ENCODE measurements at places on chromosomes 7 and 10.

GRCh38 chr10:71513936-71514335 is 117.2 kb downstream of the CDH23 start:
- no peak for DNase-seq

DNA sequence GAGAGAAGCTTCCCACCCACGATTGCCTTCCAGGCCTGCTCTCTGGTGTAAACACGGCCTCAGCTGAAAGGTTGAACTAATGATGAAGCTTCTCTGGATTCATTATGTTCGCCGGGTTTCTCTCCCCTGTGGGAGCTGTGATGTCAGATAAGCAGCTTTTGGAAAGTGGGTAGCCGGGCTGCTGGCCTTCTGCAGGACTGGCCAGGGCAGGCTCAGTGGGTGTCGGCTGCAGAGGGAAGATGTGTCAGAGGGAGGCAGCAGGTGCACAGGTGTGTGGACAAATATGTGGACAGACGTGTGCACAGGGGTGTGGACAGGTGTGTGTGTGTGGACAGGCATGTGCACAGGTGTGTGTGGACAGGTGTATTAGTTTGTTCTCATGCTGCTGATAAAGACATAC is 28.5 kb upstream of the PSMG3 start:
- no peak for DNase-seq

DNA sequence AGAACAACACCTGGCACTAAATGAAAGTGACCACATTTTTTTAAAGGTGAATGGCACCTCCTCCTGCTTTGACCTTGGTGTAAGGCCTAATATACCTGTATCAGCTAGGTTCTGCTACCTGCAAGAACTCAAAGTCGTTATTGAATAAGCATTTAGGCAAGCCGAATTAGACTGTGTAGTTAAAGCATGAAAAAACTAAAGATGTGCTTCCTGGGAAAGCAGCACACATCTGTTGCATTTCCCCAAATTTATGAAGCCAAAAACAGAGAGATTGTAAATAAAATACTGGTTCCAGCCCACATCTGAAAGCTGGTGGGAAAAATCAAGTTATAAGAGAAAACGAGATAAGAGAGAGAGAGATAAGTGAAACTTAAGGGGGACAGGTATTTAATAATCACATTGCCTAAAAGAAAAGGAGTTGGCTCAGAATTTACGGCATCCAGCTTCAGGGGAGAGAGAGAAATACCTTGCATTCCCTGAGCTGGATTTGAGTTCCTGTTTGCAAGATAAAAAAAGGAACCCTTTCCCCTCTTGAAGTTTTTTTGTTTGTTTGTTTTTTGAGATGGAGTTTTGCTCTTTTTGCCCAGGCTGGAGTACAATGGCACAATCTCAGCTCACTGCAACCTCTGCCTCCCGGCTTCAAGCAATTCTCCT is 1.8 kb upstream of the XPNPEP1 start:
- DNase-seq: no peak

DNA sequence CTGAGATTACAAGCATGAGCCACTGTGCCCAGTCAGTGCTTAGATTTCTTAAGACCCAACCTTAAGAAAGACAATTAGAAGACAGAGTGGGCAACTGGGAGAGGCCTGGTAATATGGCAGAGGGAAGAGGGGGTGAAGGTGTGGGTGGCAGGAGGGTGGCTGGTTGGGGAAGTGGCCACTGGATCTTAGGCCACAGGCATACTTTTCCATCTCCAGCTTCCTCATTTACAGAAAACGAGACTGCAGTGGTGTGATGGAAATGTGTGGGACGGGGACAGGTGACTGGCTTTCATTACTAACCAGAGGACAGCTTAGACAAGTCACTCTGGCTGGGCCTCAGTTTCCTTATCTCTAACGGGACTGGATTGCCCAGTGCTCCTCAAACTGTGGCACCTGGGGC is 1.0 kb upstream of the FFAR4 start:
- no peak for DNase-seq

GRCh38 chr10:83516788-83517187 is 622.5 kb upstream of the GHITM start:
- no peak for DNase-seq

- no peak for DNase-seq
These were observed 20.7 kb downstream of the LRRC4 start for GRCh38 chr7:128010391-128011127.

- no peak for DNase-seq
These were observed 1297.2 kb upstream of the LRRTM3 start for GRCh38 chr10:65628493-65629139.

DNA sequence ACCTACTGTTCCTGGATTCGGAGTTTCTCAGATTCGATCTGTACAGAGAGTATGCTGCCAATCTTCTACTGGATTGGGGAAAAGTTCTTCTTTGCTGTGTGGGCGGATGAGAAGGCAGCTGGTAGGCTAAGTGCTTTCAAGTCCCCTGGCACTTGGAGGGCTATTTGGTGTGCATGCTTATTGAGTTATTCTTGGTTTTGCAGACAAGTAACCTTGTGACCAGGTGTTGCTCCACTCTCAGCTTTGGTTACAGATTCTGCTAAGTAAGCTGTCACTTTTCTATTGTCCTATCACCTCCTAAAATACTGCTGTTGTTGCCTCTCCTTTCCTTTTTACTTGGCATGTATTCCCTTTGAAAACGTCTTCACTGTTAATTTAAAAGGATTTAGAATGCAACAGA is 1375.1 kb upstream of the LRRTM3 start:
- DNase-seq: no peak

DNA sequence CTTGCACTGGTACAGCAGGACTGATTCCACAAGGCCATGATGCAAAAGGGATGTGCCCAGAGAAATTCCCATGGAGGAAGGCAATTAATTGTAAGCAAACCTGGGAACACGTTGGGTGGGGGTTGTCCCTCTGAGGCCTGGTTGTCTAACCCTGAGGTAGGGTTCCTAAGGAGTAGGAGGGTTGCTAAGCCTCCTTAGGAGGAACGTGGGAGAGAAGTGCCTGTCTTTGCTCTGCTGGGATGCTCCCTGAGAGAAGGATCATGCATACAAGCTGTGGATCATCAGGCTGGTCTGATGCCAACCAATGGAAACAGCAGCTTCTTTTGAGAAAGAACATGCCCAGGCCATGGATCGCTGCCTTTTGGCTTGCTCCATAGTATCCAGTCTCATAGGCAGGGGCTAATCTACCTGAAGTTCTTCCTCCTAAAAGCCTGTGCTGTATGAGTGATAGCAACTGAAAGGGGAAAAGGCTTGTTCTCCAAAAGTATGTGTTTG is 203.7 kb upstream of the NPVF start:
- DNase-seq: no peak

DNA sequence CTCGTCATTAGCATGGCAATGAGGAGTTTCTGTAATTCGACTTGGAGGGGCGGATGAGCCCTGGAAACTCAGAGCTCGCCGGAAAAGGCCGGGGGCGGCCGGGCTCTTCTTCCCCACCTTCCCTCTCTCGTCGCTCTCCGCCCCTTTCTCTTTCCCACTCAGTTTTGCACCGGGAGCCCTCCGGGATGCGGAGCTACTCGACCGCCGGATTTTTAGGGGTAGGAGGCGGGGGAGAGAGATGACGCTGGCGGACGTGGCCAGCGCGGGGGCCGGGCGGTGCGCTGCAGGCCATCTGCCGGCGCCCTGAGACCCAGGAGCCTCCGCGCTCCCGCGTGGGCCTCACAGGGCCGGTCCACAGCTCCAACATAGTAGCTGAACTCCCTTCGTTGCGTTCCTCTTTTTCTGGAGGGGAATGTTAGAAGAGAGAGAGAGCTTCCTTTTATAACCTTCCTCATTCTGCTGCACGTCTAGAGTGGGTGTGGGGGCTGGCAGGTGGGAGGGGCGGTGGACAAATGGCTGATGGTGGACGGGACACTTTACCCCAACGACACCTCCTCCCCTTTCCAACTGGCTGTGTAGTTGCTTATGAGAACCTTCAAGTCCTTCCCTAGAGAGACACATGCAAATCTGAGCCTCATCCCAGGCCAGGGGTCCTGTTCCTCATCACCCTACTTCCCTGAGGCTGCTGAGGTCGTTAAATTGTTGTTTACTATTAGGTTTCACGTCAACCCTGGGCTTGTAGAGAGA is 1.1 kb upstream of the HOXA1 start:
- DNase-seq: no peak

- DNase-seq: no peak
These were observed 934 bp downstream of the PRTFDC1 start for GRCh38 chr10:24951201-24952142.

DNA sequence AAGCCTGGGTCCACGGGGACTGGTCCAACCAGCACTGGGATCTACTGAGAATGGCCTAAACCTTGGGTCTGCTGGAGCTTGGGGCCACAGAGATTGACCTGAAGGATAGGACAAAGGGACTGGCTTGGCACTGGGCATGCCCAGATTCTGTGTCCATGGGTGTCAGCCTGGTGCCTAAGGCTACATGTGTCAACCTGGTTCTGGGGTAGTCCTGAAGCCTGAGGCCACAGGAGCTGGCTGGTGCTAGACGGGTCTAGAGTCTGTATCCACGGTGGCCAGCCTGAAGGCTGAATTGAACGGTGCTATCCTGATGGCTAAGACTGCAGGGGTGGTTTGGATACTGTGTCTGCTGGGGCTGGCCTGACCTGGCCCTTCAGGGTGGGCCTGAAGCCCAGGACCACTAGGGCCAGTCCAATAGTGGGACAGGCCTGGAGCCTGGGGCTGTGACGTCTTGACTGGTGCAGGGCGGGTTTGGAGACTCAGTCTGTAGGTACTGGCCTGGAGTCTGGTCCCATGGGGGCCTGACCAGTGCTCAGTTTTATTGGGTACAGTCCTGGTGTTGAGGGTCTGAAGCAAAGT is 152.4 kb upstream of the HPS1 start:
- no peak for DNase-seq

- no peak for DNase-seq
These were observed 18.0 kb downstream of the NDUFB2 start for GRCh38 chr7:140714331-140715040.

DNA sequence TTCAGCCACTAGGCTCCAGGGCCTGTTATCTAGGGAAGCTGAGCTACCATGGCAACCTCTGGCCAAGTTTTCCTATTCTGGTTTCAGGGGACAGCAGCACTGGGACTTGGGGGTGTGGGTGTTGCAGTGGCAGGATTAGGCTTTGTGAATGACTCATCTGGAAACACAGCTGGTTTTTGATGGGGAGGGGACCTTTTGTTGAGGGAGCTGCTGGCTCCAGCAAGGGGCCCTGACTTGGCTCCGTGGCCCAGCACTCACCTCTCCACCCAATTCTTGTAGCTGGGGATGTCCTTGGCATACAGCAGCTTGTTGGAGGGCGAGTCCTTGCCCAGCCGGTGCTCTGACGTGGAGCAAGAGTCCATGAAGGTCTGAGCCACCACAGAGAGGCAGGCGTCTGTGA is 435.9 kb downstream of the PLXNA4 start:
- no peak for DNase-seq

DNA sequence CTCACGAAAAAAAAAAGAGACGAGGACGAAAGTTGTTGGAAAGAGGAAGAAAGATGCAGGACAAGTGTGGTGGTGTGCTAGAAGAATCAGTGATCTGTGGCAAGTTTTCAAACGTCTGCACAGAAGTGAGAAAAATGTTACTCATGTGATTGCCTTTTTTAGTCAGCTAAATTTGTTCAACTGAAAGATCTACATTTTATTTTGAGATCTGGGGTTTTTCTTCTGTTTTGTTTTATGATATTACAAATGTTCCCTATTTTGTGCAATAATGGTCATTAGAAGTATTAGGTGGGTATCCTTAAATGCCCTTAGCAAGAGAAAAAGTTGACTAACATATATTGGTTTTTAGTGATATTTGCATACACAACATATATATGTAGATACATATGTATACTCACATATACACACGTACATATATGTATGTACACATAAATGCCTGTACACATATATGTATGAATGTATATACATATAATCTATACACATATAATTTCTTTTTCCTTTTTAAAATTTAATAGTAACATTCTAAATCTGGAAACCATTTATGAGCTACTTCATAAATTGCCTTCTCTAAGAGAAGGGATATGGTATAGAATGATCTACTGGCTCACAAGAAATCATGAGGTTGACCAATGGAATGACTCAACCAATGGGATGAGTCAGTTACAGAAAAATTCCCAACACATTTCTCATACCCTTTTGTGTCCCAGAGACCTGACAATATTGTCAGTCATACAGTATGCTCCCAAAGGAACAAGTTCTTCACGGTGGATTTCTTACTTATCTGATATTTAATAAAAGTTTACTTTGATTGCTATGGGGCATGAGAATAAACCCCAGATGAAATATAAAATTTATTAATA is 38.4 kb downstream of the SLC39A12 start:
- no peak for DNase-seq

DNA sequence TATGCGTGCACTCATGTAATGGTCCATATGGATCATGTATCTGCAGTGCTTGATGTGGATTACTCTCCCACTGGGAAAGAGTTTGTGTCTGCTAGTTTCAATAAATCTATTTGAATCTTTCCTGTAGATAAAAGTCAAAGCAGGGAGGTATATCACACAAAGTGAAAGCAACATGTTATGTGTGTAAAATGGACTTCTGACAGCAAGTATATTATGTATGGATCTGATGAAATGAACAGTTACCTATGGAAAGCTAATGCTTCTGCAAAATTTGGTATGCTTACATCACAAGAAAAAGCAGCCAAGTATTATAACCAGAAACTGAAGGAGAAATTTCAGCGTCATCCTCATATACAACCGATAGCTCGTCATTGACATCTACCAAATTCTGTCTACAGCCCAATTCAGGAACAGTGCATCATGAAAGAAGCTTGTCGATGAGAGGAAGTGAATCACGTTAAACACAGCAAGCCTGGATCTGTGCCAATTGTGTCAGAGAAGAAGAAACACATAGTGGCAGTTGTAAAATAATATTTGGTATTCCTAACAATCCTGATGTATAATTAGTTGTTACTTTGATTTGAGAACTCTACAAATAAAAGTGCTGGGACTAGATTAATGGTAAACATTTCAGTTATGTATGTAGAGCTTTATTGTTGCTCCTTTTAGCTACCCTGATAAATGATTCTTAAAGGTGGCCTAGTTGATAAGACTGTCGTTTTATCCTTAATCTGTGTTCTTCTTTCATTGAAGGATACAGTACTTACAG is 14.2 kb upstream of the SYPL1 start:
- no peak for DNase-seq

GRCh38 chr10:28714401-28715053 is 37.2 kb downstream of the BAMBI start:
- no peak for DNase-seq

GRCh38 chr7:157679607-157680006 is 342.8 kb downstream of the DNAJB6 start:
- no peak for DNase-seq

DNA sequence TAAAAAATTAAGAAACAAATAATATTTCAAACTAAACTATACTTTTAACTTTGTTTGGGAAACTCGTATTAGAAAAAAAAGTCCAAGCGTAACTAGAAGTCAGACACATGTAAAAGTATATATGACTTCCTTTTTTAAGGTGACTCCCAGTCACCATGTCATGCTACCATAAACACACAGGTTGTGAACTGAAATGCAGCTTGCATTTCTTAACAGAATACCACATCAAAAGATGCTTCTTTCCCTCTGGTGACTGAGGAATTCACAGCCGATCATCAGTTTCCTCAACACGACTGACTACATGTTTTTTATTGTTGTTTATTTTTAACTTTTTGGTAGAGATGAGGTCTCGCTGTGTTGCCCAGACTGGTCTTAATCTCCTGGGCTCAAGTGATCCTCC is 445.0 kb downstream of the PARD3 start:
- DNase-seq: no peak

Data from activated gamma-delta T cell (primary cell).